Spleen (tissue), 13 donors: ENCODE measurements at places on chromosomes 4 and X. TPM values are rescaled to one million over a fixed set of nuclear protein-coding genes. Genes with fewer than 3 reads are reported as not detected.

- no peaks in the 10 kb centered on the region for H3K27me3 ChIP-seq
- no peak for DNase-seq
- H3K27ac ChIP-seq: no peak overlapping the region
- H3K36me3 ChIP-seq: no peaks in the 10 kb centered on the region
- peaks cover 15% of the 10 kb centered on the region for H3K4me1 ChIP-seq
These were observed 171.1 kb downstream of the PDGFRA start for GRCh38 chr4:54400188-54400587.

GRCh38 chr4:188347339-188347738, 208.1 kb downstream of the TRIML1 start:
- H3K36me3 ChIP-seq: no peaks in the 10 kb centered on the region
- no peaks in the 10 kb centered on the region for H3K4me1 ChIP-seq
- H3K4me3 ChIP-seq: no peak overlapping the region

DNA sequence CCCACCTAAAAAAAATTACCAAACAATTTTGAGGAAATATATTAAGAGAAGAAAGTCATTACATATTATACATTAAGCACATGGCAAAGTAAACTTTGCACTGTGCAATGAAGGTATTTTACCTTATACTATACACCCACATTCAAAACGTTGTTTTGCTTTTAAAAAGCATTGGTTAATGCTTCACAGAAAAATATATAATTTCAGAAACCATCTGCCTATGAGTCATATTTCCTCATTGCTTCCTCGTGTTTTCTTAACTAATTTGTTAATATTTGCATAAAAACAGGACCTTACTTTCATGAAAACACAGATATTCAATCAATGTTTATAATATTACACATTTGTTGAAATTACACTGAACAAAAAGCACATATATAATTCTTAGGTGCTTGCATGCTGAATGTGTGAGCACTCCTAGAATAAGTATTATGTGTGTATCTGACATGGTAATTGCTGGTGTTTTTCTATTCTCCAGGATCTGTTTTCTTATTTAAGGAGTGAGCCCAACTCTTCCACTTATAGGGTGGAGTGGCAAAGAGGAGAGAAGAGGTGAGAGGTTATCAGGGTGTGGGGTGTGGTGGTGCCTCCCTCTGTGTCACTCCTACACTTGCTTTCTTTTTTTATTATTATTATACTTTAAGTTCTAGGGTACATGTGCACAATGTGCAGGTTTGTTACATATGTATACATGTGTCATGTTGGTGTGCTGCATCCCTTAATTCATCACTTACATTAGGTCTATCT, 95.1 kb upstream of the IQCM start:
- DNase-seq: no peak
- no peaks in the 10 kb centered on the region for H3K27me3 ChIP-seq
- H3K36me3 ChIP-seq: no peaks in the 10 kb centered on the region

The IL21 gene
- not detected for total RNA-seq

GRCh38 chr4:119016636-119017035, 119.0 kb upstream of the MYOZ2 start:
- H3K27me3 ChIP-seq: no peaks in the 10 kb centered on the region
- H3K27ac ChIP-seq: no peak overlapping the region
- no peak for DNase-seq
- no peaks in the 10 kb centered on the region for H3K36me3 ChIP-seq

DNA sequence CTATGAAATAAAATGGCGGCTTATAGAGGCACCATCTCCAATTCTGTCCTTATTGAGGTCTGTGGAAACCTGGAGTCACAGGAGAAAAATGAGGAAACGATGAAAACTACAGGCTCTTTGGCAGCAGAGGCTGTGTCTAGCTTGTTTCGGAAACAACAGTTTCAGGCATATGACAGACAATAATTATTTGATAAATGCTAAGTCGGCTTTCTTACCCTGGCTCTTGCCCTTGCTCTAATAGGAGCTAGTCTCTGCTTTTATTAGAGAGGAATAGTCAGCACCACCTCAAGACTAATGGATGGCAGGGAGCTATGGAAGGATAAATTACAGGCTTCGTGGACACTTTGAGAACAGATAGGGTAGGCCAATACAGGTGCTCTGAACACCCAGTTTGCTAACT, 24.3 kb downstream of the HADH start:
- H3K36me3 ChIP-seq: no peaks in the 10 kb centered on the region
- H3K27me3 ChIP-seq: no peaks in the 10 kb centered on the region
- H3K4me3 ChIP-seq: no peak overlapping the region
- DNase-seq: no peak
- no peak overlapping the region for H3K27ac ChIP-seq

- no peak overlapping the region for H3K27ac ChIP-seq
- no peaks in the 10 kb centered on the region for H3K36me3 ChIP-seq
- H3K27me3 ChIP-seq: no peaks in the 10 kb centered on the region
- no peak for DNase-seq
These were observed 469.2 kb upstream of the DIPK2B start for GRCh38 chrX:45669715-45670340.

GRCh38 chrX:82384401-82384800, 1123.7 kb upstream of the POU3F4 start:
- no peaks in the 10 kb centered on the region for H3K27me3 ChIP-seq
- no peak for DNase-seq
- H3K27ac ChIP-seq: no peak overlapping the region
- H3K36me3 ChIP-seq: no peaks in the 10 kb centered on the region
- no peak overlapping the region for H3K4me3 ChIP-seq

GRCh38 chr4:46441136-46441859, 51.4 kb upstream of the GABRA2 start:
- DNase-seq: no peak
- H3K36me3 ChIP-seq: no peaks in the 10 kb centered on the region
- H3K27ac ChIP-seq: no peak overlapping the region
- no peak overlapping the region for H3K4me3 ChIP-seq
- no peaks in the 10 kb centered on the region for H3K27me3 ChIP-seq

The ATOH1 gene
- not detected for total RNA-seq

The SSX3 gene
- not detected for total RNA-seq

- H3K36me3 ChIP-seq: no peaks in the 10 kb centered on the region
- no peak overlapping the region for H3K4me3 ChIP-seq
- H3K27me3 ChIP-seq: no peaks in the 10 kb centered on the region
- H3K27ac ChIP-seq: no peak overlapping the region
- DNase-seq: no peak
These were observed 466.1 kb upstream of the GRID2 start for GRCh38 chr4:91837608-91838029.

- no peaks in the 10 kb centered on the region for H3K36me3 ChIP-seq
- H3K4me1 ChIP-seq: peaks cover 47% of the 10 kb centered on the region
- no peak overlapping the region for H3K4me3 ChIP-seq
- H3K27ac ChIP-seq: no peak overlapping the region
- DNase-seq: no peak
- peaks cover 34% of the 10 kb centered on the region for H3K27me3 ChIP-seq
These were observed 51.1 kb upstream of the TMEM33 start for GRCh38 chr4:41883988-41884734.

The PTTG2 gene
- 4.5 TPM for total RNA-seq

- H3K27ac ChIP-seq: no peak overlapping the region
- H3K36me3 ChIP-seq: no peaks in the 10 kb centered on the region
- no peak for DNase-seq
- H3K27me3 ChIP-seq: no peaks in the 10 kb centered on the region
- no peak overlapping the region for H3K4me3 ChIP-seq
These were observed 4.0 kb downstream of the ETFDH start for GRCh38 chr4:158676076-158676475.

DNA sequence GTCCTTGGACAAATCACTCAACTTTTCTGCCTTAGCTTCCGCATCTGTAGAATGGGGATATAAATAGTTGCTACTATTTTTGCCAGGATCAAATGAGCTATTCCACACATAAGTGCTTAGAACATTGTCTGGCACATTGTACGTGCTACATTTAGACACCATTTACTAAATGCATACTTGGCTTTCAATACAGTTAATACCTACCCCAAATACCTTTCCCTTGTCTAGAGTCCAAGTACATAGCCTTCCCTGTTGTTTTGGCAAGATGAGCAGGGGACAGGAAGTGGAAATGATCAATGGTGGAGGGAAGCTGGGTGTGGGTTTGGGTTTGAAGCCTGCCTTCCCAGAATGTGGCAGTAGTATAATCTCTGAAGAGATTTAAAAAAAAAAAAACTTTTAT, 82.0 kb downstream of the CHRDL1 start:
- H3K27me3 ChIP-seq: no peaks in the 10 kb centered on the region
- H3K36me3 ChIP-seq: no peaks in the 10 kb centered on the region
- H3K4me3 ChIP-seq: no peak overlapping the region
- no peak for DNase-seq
- H3K4me1 ChIP-seq: no peaks in the 10 kb centered on the region

DNA sequence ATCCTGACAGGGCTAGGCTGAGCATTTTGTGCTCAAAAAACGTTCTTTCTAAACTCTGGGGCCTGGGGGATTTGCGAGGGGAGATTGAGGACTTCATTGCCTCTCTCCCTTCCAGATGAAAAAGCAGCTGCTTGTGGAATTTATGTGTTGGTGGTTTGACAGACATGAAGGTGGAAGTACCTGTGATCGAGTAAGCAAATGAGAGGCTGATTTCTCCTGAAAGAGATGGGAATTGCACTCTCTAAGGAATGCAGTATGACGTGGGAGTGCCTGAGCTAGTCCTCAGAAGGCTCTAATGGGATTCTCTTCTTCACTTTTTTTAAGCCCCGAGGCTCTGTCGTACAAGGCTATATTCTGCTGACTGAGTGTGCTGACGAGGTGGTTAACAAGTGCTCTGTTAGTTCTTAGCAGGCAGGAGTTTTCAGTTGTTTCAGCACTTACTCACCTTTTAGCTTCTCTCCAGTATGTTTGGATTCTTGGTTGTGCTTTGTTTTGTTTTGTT, 426.8 kb upstream of the CNKSR2 start:
- no peak overlapping the region for H3K27ac ChIP-seq
- no peak for DNase-seq
- H3K27me3 ChIP-seq: no peaks in the 10 kb centered on the region
- H3K36me3 ChIP-seq: no peaks in the 10 kb centered on the region
- no peak overlapping the region for H3K4me3 ChIP-seq

DNA sequence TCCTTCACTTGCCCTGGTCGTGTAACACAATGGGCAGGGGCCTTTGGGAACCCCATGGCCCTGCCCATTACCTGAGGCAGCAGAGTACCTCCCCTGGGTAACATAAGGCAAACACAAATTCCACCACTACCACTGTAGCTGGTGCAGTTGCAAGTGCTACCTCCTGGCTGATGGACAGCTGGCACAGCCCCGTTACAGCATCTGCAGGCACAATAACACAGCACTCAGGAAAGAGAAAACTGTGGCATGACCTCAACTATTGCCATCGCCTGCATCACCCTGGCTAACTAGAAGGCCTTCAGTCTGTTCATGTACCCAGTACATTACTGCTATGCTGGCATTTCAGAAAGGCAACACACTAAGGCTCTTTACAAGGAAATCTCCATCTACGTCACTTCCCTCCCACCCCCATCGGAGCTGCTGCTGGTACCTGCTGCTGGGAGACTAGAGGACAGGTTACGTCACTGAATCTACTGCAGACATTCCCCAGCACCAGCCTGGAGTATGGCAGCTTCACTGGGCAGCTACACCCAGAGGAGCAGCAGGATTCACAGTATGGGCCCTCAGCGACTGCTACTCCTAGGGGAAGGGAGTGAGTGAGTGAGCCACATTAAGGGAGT, 39.4 kb downstream of the ARFIP1 start:
- H3K36me3 ChIP-seq: peaks cover 31% of the 10 kb centered on the region
- no peak overlapping the region for H3K4me3 ChIP-seq
- H3K27me3 ChIP-seq: no peaks in the 10 kb centered on the region

DNA sequence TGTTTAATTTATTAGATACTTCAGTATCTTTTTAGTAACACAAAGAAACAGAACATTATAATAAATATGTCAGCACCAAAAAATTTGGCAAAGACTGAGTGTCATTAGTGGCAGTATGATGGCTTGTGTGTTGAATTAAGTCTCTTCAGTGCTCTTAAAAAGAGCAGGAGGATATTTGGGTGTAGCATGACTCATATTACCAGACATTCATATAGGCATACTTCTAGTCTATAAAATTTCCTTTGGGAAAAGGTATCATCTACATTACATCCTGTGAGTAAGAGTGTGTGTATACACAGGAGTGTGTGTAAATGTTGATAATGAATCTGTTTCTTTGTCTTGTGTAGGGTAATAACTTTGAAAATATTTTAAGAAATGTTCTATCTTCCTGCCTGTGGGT, 135.7 kb downstream of the CNKSR2 start:
- H3K4me1 ChIP-seq: no peaks in the 10 kb centered on the region
- no peak overlapping the region for H3K27ac ChIP-seq
- DNase-seq: no peak
- H3K27me3 ChIP-seq: no peaks in the 10 kb centered on the region

The MAPK10 gene
- total RNA-seq: 24.3 TPM

DNA sequence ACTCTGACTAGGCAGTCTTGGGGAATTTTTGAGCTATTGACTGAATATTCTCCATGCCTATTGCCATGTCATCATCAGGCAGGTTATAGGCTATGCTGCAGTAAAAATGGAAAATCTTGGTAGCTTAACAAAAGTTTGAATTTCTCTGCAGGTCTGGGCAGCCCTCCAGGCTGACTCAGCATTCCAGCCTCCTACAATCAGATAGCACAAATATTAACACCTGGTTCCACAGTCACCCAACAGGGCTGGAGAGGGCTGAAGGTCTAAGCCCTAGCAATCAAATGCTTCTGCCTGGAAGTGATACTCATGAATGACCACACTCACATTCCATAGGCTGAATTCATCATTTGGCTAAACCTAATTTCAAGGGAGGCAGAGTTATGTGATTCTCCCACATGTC, 9.6 kb upstream of the PPP3CA start:
- H3K4me1 ChIP-seq: no peaks in the 10 kb centered on the region
- no peaks in the 10 kb centered on the region for H3K36me3 ChIP-seq
- DNase-seq: no peak

The GABRE gene
- total RNA-seq: 23.1 TPM

DNA sequence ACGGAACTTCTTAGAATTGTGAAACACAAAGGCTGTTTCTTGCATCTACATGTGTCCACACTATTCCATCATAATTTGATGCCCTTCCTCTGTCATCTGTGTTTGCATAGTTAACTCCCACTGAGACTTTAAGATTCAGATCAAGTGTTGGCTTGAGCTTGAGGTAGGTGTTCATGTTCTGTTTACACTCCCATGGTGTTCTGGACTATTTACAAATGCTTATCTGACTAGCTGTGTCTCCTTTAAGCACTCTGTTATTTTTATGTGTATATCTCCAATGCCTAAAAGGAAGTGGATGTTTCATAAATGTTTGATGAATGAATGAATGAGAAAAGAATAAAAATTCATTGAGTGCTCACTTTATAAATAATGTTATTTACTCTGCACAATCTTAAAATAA, 622.7 kb downstream of the RAB28 start:
- no peak for DNase-seq
- no peak overlapping the region for H3K4me3 ChIP-seq
- H3K27ac ChIP-seq: no peak overlapping the region
- no peaks in the 10 kb centered on the region for H3K36me3 ChIP-seq
- H3K4me1 ChIP-seq: no peaks in the 10 kb centered on the region

The NXF2B gene
- total RNA-seq: not detected

- H3K27ac ChIP-seq: no peak overlapping the region
- DNase-seq: no peak
- H3K36me3 ChIP-seq: no peaks in the 10 kb centered on the region
- no peaks in the 10 kb centered on the region for H3K4me1 ChIP-seq
- no peak overlapping the region for H3K4me3 ChIP-seq
- H3K27me3 ChIP-seq: no peaks in the 10 kb centered on the region
These were observed 152.0 kb upstream of the FTHL17 start for GRCh38 chrX:31223817-31224216.
